Large intestine (tissue), 12 donors: ENCODE measurements at places on chromosomes 7 and 10. TPM values are rescaled to one million over a fixed set of nuclear protein-coding genes. Genes with fewer than 3 reads are reported as not detected.

ITPRID1 gene
- 0.25 TPM for polyA plus RNA-seq

FKBP6 gene
- polyA plus RNA-seq = 0.04 TPM

FAM25G gene
- polyA plus RNA-seq = not detected

TMEM213 gene
- 0.01 TPM for polyA plus RNA-seq

- H3K36me3 ChIP-seq = no peaks in the 10 kb centered on the region
- no peak overlapping the region for H3K4me3 ChIP-seq
- H3K4me1 ChIP-seq = peaks cover 5% of the 10 kb centered on the region
- peaks cover 85% of the 10 kb centered on the region for H3K27me3 ChIP-seq
Observed at GRCh38 chr7:155506854-155507337, 39.5 kb downstream of the CNPY1 start.

GRCh38 chr10:13915710-13916109 lies 328.9 kb downstream of the PRPF18 start:
- no peak for DNase-seq
- H3K36me3 ChIP-seq = no peaks in the 10 kb centered on the region
- H3K4me3 ChIP-seq = no peak overlapping the region
- H3K27me3 ChIP-seq = no peaks in the 10 kb centered on the region
- no peak overlapping the region for H3K27ac ChIP-seq

DNA sequence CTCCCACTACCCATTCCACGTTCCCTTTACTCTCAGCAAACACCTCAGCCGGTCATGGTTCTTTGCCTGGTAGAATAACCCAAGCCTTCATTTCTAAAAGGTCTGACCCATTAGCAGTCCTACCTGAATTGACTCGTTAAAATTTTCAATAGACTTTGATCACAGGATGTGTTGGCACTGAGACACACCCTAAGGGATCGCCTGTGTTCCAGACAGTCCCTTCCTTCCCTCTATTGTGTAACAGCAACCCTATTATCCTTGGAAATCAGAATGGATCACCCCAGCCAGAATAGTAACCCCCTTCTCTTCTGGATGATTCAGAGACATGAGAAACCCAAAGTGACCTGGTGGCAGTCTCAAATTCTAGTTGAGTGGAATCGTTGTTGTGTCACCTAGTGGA lies 20.4 kb upstream of the FAM171A1 start:
- no peak overlapping the region for H3K27ac ChIP-seq
- no peaks in the 10 kb centered on the region for H3K4me1 ChIP-seq
- no peaks in the 10 kb centered on the region for H3K36me3 ChIP-seq
- no peaks in the 10 kb centered on the region for H3K27me3 ChIP-seq
